Kidney (tissue), 22 donors: ENCODE measurements at places on chromosomes 4 and X.

DNA sequence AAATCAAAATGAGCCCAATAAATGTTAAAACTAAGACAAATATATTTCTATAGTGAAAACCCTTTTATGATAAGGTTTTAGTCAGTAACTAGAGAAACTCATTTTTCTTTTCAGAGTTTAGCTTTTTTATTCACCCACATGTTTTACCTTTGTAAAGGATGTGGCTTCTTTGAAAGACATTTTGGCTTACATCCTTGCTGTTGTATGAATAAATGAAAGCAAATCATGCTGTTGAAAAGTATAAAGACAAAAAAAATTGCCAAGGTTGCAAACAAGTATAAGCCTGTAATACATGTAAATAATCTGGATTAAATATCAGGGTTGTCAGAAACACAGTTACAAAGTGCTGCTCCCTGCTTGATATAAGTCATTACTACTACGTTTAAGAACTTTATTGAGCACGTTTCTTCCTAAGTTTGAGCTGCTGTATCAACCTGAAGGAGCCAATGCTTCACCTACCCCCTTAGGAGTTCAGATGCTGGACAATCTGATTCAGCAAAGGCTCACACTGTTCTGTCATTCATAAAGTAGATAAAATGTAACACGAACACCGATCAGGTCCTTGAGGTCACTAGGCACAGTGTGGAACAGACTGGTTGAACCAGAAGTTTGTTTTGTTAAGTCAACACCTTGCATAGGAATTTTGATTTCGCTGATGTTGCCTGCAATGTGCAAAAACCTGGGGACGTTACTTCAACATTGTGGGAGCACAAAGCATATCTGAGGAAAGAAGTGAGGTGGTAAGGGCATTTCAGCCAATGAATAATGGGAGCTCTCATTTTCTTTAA is 321.2 kb upstream of the BMP3 start:
- no peak for DNase-seq
- H3K27ac ChIP-seq: no peak overlapping the region
- H3K4me1 ChIP-seq: no peaks in the 10 kb centered on the region
- H3K4me3 ChIP-seq: no peak overlapping the region

DNA sequence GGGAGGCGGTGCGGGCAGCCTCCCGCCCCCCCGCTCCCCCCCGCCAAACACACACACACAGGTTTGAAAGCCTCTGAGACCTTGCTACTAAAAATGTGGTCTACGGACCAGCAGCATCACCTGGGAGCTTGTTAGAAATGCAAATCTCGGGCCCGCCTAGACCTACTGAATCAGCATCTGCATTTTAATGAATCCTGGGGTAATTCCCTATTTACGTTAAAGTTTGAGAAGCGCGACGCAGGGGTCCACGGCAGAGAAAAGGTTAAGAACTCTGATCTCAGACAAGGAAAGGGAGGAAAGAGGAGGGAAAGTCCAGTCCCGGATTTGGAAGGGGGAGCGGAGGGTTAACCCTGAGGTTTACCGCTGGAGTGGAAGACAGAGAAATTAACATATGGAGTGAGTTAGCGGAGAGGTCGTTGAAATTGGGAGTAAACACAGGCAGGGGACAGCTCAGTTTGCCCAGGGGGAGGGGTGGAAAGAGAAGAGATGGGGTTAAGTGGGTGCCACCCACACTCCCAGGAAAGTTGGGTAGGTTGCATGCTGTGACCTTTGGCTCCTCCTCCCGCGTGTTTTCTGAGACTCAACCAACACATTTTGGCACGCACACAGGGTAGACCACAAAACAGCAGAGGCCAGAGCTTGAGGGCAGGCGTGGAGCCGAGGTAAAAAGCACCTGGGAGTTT is 483.6 kb downstream of the BCOR start:
- H3K4me1 ChIP-seq: peaks cover 1% of the 10 kb centered on the region
- H3K27ac ChIP-seq: peak overlapping the region; percentile 43
- H3K27me3 ChIP-seq: no peaks in the 10 kb centered on the region

- H3K27ac ChIP-seq: peak within 1 kb of the TSS; percentile 91
- DNase-seq: peak; percentile 64
- peak within 1 kb of the TSS; percentile 83 for H3K4me3 ChIP-seq
These were observed at the start of gene MSL3 for GRCh38 chrX:11757719-11758399. MSL3 (plus strand) TSS chrX:11758237; CDS start chrX:11758264, 27 bp downstream.

GRCh38 chrX:46812445-46812844 is 24.4 kb upstream of the RP2 start:
- no peak for DNase-seq
- no peaks in the 10 kb centered on the region for H3K4me1 ChIP-seq
- no peak overlapping the region for H3K27ac ChIP-seq
- no peaks in the 10 kb centered on the region for H3K36me3 ChIP-seq
